Neuronal stem cell (in vitro differentiated cells): ENCODE measurements at places on chromosomes 12 and 14.

DNA sequence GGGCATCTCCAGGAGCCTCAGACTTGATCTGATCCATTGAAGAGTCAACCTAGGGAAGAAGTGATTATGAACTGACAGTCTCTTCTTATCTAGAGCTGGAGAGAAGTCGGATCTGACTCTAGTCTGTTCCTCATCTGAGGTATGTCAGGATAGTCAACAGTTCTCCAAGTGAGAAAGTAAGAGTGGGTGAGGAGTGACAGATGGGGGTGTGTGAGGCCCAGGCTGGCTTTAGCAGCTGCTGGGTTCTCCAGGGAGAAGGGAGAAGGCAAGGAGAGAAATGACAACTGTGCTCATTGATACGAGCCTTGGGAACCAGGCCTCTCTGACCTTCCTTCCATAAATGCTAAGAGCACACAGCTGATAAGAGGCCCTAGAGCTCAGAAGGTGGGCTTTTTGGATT is 53.3 kb downstream of the IRAK3 start:
- no peak overlapping the region for H3K4me3 ChIP-seq
- no peaks in the 10 kb centered on the region for H3K27me3 ChIP-seq
- no peaks in the 10 kb centered on the region for H3K4me1 ChIP-seq
- DNase-seq = no peak

- no peak overlapping the region for H3K27ac ChIP-seq
- no peaks in the 10 kb centered on the region for H3K36me3 ChIP-seq
- no peaks in the 10 kb centered on the region for H3K27me3 ChIP-seq
- peaks cover 11% of the 10 kb centered on the region for H3K4me1 ChIP-seq
Measured at GRCh38 chr12:75970310-75970709, 61.3 kb downstream of the PHLDA1 start.

DNA sequence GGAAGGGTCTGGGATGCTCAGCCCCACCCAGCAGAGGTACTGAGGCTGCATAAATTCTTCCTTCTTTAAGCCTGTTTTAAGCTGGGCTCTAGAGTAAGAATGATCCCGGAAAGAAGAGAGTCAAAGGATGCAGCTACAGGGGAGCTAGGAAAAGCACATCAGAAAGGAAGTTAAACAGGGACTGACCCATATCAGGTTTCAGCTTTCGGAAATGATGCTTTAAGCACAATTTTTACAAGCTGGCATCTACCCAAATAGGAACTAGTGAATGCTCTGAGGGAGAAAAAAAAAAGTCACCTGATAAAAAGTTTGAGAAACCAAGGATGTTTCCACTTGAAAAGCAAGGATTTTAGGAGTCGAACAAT is 22.0 kb downstream of the TSPAN8 start:
- no peak overlapping the region for H3K4me3 ChIP-seq
- H3K36me3 ChIP-seq = no peaks in the 10 kb centered on the region
- H3K4me1 ChIP-seq = peaks cover 2% of the 10 kb centered on the region

- no peak for DNase-seq
- no peaks in the 10 kb centered on the region for H3K4me1 ChIP-seq
- no peak overlapping the region for H3K4me3 ChIP-seq
- no peaks in the 10 kb centered on the region for H3K36me3 ChIP-seq
Measured at GRCh38 chr12:47303207-47303606, 223.4 kb upstream of the AMIGO2 start.

DNA sequence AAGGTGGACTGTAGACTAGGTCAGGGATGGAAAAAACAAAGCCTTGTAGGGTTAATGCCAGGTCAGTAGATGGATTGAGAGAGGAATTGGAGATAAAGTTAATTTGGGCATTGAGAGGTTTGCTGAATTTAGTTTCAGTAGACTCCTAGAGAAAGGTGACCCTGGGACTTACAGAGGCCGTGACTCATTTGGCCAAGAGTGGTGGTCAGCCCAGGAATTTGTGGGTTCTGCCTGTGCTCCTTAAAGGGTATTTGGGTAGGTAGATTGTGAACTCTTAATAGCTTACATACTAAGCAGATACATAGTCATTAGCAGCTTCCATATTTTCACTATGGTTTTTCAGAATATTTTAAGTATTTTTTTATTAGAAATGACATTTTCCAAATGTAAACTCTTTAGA is 21.8 kb downstream of the PLEKHA5 start:
- H3K36me3 ChIP-seq = peaks cover 6% of the 10 kb centered on the region
- no peak overlapping the region for H3K4me3 ChIP-seq
- no peaks in the 10 kb centered on the region for H3K27me3 ChIP-seq
- no peak overlapping the region for H3K27ac ChIP-seq
- no peak for DNase-seq

DNA sequence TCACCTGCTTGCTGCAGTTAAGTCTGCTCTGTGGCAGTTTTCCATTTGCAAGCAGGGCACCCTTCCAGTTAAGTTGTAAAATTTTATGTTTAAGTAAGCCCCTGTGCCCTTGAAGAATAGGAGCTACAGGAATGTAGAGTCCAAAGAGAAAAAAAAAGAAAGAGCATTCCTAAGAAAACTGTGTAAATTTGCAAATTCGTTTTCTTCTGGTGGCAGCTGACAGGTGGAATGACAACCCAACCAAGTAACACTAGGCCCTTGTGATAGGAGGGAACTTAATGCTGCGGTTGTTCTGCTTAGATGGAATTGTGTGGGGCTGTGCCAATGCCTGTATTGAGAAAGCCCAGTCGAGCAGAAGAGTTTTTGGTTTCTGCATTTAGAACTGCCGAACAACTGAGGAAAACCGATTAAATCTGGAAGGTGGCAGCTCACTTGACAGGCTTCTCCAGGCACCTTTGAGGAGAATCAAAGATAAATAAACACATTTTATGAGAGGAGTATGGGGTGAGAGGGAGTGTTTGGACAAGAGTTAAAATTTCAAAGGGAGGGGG is 280.0 kb downstream of the RAD51B start:
- H3K27ac ChIP-seq = no peak overlapping the region
- no peak overlapping the region for H3K4me3 ChIP-seq
- no peak for DNase-seq
- no peaks in the 10 kb centered on the region for H3K4me1 ChIP-seq
- H3K36me3 ChIP-seq = no peaks in the 10 kb centered on the region

DNA sequence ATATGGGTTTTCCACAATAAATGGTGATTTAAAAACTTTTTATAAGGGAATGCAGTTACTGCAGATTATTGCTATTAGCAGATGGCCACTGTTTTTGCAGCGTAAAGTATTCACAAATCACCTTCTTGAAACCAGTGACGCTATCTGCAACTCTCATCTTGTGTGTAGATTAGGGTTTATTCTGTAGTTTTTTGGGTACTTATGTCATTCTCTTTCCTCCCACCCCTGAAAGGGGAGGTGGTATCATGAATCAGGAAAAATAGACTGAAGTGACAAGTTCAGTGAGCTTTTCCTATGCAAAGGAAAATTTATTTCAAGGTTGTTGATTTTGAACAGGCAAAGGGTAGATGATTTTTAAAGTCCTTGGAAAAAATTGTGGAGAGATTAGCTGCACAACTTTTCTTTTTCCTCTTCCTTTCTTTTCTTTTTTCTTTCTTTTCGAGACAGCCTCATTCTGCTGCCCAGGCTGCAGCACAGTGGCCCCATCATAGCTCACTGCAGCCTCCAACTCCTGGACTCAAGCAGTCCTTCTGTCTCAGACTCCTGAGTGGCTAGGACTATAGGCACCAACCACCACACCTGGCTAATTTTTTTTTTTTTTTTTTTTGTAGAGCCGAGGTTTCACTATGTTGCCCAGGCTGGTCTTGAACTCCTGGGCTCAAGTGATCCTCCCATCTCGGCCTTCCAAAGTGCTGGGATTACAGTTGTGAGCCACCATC is 1.6 kb downstream of the FRS2 start:
- no peaks in the 10 kb centered on the region for H3K36me3 ChIP-seq
- H3K4me1 ChIP-seq = peaks cover 16% of the 10 kb centered on the region
- no peaks in the 10 kb centered on the region for H3K27me3 ChIP-seq
- no peak for DNase-seq
- H3K4me3 ChIP-seq = no peak overlapping the region
